ENCODE measurements at places on chromosomes 3 and 15. TPM values are rescaled to one million over a fixed set of nuclear protein-coding genes. Genes with fewer than 3 reads are reported as not detected.

DUOXA1 gene
- total RNA-seq: 131 TPM

- peak; percentile 18 for ATAC-seq
These were observed 248.6 kb downstream of the RYR3 start for GRCh38 chr15:33559207-33559890.

DNA sequence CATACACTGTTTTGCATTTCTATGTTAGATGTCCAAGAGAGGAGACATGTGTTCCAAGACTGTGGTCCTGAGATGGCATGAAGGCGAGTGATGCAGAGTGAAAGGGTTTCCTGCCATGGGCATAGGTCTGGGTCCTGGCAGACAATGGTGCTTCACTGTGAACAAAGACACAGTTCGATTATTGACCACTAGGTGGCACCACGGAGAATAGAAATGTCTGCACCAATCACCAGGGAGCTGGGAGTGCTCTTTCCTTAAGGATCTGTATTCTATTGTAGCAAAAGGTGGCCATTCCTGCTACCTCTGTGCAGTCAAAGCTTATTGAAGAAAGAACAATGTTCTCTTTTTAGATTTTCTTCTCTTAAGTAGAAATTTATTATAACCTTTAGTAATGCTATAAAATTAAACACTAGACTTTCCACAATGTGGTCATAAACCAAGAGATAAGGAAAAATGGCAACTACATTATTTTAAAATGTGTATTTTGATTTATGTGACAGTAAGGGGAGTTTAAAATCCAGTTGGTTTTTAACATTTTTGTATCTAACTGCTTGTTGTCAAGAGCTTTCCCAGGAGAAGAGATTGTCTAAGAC is 88.7 kb downstream of the GABRG3 start:
- ATAC-seq: peak; percentile 78

DNA sequence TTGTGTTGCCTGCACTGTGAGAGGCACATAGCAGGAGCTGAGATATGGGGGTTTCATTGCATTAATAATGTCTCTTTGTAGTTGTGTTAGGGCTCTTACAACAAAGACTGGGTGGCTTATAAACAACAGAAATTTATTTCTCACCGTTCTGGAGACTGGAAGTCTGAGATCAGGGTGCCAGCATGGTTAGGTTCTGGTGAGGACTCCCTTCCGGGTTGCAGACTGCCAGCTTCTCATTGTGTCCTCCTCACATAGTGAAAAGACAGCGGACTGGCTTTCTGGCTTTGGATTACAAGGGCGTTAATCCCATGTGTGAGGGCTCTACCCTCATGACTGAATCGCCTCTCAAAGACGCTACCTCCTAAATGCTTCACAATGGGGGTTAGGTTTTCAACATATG is 20.6 kb downstream of the TMEM108 start:
- ATAC-seq: no peak

DNA sequence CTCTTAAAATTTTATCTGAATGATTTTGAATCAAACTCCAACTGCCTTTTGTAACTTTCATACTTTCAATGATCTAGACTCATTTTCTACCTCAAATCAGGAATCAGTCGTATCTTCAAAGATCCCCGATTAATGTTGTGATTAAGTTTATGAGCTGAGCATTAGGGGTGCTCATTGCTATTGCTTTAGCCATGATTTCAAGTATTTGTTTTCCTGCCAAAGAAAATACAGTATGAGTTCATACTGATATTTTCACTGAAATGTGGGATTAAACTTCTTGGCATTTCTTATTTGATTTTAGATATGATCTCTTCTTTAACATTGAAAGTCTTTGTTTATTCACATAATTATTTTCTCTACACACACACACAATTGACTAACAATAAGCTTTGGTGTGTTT is 785.6 kb downstream of the NTRK3 start:
- no peak for ATAC-seq

GRCh38 chr3:105444725-105445124 is 78.0 kb downstream of the ALCAM start:
- no peak for ATAC-seq
